Aorta (tissue), 5 donors: ENCODE measurements at places on chromosomes 2 and 18. TPM values are rescaled to one million over a fixed set of nuclear protein-coding genes. Genes with fewer than 3 reads are reported as not detected.

C1D gene
- polyA plus RNA-seq, result 33.3 TPM

KCNF1 gene
- not detected for polyA plus RNA-seq

CYP26B1 gene
- polyA plus RNA-seq, result 2.0 TPM

ASTL gene
- polyA plus RNA-seq, result not detected

GPR45 gene
- polyA plus RNA-seq, result not detected

KCMF1 gene
- 42.2 TPM for polyA plus RNA-seq
